ENCODE measurements at places on chromosomes 16 and 17.

DNA sequence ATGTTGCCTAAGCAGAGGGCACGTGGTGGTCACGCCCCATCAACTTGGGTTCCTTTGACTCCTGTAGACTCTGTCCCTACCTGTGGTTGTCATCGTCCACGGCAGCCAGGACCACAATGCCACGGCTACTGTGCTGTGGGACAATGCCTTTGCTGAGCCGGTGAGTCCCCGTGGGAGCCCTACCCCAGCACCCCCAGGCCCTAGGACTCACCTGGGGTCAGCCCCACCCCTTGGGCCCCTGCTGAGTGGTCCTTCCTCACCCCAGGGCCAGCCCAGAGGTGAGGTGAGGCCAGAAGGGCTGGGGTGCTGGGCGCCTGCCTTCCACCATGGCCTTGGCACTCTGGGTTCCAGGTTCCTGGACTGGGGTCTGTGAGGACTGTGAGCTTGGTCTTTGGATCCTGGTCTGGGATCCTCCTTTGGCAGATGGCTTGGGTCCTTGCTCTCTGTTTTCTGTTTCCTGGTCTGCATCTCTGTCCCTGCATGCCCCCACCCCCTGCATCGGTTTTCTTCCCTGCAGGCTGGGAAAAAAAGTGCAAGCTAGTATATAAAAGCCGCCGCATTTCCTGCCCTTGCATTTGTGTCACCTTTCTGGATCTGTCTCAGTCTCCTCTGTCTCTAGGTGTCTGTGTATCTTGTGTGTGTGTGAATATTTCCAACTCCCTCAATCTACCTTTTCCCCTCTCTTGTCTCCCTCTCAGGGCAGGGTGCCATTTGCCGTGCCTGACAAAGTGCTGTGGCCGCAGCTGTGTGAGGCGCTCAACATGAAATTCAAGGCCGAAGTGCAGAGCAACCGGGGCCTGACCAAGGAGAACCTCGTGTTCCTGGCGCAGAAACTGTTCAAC, 17.5 kb downstream of the STAT5A start:
- DNase-seq: no peak

GRCh38 chr17:69448431-69449102, 34.1 kb downstream of the MAP2K6 start:
- no peak for DNase-seq

DNA sequence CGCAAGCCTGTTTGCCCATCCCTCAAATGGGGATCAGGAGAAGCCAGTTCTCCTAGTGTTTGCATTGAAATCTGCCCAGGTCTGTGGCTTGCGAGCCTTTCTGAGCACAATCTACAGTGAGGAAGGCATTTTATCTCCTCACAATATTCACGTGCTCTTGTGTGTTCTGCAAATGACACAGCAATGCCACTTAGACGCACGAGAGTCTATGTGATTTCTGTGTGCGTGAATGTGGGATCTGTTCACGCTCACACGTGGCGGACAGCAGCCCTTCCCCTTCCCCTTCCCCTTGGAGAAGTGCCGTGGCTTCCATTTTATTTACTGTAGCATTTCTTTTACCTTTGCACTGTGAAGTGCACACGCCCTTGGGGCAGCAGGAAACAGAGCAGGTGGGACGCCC, 17.7 kb upstream of the CBFA2T3 start:
- DNase-seq: no peak

DNA sequence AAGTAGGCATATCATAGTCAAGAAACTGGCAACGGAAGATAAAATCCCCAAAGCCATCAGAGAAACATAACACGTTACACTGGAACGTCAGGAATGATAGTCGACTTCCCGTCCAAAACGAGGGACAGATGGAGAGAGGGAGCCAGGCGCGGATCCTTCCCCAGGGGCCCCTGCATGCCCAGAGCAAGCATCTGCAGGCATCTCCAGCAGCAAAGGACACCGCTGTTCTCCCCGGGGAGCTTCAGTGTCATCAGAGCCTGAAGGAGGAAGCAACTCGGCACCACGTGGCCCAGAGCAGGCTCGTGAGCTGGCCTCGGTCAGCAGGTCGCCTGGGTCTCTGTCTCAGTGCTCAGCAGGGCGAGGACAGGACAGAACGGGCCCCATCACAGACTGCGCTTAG, 50.1 kb downstream of the LMF1 start:
- DNase-seq: no peak

GRCh38 chr17:82528484-82529265, 9.1 kb downstream of the FOXK2 start:
- DNase-seq: no peak

DNA sequence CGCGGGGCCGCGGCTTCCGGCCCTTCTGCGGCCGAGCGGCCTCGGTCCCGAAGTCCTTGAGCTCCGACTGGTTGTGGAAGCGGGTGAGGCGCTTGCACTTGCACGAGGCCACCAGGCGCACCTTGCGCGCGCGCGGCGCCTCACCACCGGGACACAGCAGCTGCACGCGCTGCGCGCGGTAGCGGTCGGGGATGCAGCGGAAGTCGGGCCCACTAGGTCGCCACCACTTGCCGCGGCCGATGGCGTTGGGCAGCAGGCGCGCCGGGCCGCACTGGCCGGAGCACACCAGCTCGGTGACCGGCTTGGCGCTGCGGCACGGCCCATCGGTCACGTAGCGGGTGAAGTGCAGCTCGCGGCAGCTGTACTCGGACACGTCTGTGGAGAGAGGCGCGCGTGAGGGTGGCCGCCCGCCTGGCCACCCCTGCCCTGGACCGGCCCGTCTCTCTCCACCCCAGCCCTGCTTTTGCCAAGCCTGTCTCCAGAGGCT, 3.2 kb downstream of the SOST start:
- DNase-seq: no peak

- DNase-seq: no peak
Observed at GRCh38 chr17:62630365-62631085, 3.1 kb downstream of the MRC2 start.

DNA sequence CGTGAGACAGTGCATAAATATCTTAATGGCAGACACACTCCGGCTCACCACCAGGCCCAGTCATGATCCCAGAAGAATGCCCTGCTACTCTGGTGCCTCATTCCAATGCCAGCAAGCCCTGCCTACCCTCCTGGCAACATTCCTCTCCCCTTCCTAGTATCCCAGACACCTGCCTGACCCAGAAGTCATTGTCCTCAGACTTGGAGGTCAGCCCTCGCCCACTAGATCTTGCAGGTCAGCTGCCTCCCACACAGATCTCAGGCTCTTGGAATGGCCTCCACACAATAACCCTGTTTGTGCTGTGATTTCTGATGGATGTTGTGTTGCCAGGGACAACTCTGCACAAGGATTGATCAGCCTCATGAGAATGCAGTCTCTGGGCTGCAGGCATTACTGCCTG, 1.8 kb upstream of the TEX2 start:
- no peak for DNase-seq

GRCh38 chr16:88497561-88498462, 44.7 kb downstream of the ZFPM1 start:
- no peak for DNase-seq

DNA sequence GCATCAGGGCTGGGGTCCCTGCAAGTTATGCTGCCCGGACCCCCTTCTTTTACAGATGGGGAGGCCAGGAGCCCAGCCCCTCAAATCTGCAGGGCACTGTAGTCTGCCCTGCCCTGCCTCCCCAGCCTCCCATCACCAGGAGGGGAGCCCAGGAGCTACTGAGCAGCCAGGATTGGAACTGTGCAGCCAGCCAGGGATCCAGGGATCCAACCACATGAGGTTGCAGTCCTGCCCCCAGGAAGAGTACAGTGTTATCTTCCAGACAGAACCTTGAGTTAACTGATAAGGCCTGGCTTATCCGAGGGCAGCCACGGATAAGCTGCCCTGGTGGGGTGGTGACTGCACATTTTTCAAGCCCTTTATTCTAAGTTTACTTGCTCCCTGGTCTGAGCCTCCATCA, 11.4 kb upstream of the NDRG4 start:
- no peak for DNase-seq

DNA sequence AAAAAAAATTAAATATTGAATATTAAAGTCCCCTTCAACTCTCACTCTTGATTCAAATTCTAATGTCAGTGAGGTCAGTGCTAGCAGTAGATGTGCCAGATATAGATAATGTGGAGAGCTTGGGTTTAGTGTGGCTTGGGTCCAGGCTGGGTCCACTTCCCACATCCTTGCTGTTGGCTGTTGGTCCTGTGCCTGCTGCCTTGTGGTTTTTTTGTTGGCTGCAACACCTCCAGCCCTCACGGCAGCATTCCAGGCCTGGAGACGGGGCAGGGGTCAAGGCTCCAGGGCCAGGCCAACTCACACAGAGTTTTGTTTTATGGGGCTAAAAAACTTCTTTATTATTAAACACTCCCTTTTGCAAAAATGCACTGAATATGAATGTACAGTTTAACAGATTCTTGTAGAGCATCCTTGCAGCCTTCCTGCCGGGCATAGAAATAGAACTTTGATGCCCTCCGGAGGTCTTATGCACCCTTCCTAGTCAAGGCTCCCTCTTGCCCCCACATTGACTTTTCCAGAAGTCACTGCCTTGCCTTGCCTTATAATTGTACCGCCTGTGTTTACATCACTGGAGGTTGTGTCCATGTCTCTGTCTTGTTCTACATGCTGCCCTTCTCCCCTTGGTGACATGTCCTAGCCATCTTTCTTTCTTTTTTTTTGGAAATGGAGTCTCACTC, 25.5 kb upstream of the MYO15B start:
- no peak for DNase-seq

DNA sequence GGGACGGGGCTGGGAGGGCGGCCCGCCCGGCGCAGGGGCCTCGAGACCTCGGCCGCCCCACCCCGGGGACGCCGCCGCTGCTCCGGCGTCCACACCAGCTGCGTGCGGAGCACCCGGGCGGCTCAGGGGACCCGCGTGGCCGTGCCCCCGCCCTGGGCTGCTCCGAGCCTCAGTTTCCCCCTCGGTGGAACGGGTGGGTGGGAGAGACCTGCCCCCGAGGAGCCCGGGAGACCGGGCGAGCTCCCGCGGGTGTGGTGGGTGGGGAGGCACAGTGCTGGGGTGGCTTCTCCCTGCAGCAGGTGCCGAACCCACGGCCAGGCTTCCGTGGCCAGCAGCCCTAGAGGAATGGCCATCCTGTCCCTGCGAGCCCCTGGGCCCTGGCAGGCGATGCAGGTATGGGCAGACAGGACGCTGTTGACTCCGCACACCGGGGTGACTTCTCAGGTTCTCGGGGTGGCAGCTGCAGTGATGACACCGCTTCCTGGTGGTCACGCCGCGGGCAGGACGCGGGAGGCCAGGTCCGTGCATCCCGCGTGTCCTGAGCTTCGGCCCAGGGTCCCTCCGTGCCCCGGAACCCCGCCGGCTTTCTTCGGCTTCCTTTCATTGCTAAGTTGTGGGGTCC, 677 bp downstream of the DEF8 start:
- no peak for DNase-seq

GRCh38 chr17:15999141-15999973, at the start of the genes TTC19 and ZSWIM7:
Gene TTC19, plus strand, starts transcription at chr17:15999824. Its CDS starts 25 bp downstream, at chr17:15999849.
Gene ZSWIM7, minus strand, starts transcription at chr17:15999704. Its CDS starts 110 bp downstream, at chr17:15999594.
- peak; percentile 93 for DNase-seq

GRCh38 chr16:51509336-51509735, 358.3 kb upstream of the SALL1 start:
- DNase-seq: no peak

GRCh38 chr17:77738751-77739531, 219.6 kb upstream of the TNRC6C start:
- DNase-seq: no peak

- no peak for DNase-seq
Observed at GRCh38 chr17:48818361-48818841, 1.4 kb upstream of the TTLL6 start.

- no peak for DNase-seq
Observed at GRCh38 chr17:75813081-75814020, 28.7 kb downstream of the UNK start.

- no peak for DNase-seq
Observed at GRCh38 chr17:3635474-3636153, 436 bp downstream of the SHPK start.

DNA sequence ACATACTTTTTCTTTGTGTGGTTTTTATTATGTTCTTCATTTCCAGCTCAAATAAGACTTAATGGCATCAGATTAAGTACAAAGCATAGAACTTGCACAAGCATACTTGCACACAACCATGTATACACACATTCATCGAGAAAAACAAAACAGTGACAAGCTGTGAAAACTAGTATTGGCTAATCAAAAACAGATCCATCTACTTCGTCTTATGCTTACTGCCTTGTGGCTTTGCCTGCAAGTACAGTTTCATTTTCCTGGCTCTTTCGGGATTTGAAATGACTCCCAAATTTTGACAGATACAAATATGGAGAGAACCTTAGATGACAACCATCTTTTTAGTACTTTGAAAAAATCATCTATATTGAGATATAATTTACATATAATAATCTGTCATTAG, 338.3 kb downstream of the BCAS3 start:
- no peak for DNase-seq

- DNase-seq: no peak
Observed at GRCh38 chr17:7444682-7445618, at the start of gene CHRNB1. Gene CHRNB1, plus strand, starts transcription at chr17:7445061. Its CDS starts 67 bp downstream, at chr17:7445128.

DNA sequence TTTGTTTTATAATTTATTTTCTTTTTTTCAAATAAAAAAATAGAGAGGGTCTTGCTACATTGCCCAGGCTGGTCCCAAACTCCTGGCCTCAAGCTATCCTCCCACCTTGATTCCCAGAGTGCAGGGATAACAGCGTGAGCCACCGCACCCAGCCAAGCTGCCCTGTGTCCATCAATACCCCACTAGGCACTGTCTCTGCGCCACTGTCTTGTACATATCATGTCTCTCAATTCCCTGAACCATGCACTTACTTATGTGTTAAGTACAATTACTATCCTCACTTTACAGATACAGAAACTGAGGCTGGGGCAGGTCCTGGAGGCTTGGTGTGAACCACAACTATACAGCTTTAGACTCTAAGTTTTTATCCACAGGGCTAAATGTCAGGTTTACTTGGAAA, 11.7 kb downstream of the NSMCE1 start:
- DNase-seq: no peak

DNA sequence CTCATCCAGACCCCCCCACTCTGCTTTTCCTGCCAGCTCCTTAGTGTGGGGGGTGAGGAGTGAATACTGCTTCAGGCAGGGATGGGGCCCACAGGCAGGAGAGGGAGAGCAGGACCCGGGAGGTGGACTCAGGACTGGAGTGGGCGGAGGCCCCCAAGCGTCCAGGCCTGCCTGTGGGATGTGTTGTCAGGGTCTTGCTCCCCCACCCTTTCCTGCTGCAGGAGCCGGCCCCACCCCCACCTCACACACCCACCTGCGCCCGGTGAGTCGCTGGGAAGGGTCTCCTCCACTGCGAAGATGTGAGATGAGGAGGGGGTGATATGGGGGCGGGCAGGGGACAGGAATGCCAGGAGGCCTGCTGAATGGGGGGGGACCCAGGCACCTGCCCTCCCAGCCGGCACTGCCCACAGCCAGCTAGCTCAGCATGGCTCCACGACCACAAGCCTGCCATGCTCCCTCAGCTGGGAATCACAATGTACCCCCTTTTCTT, 1.1 kb downstream of the FAM171A2 start:
- DNase-seq: no peak

DNA sequence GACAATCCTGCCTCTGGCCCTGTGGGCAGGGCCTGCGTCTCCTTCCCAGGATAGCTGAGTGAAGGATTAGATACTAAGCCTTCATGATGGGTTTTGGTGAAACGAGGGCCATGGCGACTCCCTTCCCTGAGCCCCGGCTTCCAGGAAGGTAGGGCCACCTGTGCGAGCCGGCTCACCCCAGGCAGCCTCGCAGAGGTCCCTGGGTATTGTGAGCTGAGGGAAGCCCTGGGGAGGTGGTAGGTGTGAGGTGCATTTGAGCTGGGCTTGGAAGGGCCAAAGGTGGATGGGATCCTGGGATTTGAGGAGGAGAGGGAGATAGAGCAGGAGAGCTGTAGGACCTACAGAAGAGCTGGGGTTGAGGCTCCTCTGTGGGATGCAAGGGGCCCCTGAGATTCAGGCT, 6.5 kb upstream of the P2RX1 start:
- DNase-seq: no peak

- DNase-seq: no peak
Observed at GRCh38 chr17:14859542-14859941, 405.6 kb downstream of the PMP22 start.
